ENCODE measurements at places on chromosomes 4 and X.
A peak's percentile ranks its signal among the peaks of the same experiment; 100 is the strongest.

GRCh38 chr4:91267543-91267942, 1036.2 kb upstream of the GRID2 start:
- no peak for DNase-seq

GRCh38 chr4:21097026-21097425, 396.8 kb downstream of the PACRGL start:
- DNase-seq, result no peak

DNA sequence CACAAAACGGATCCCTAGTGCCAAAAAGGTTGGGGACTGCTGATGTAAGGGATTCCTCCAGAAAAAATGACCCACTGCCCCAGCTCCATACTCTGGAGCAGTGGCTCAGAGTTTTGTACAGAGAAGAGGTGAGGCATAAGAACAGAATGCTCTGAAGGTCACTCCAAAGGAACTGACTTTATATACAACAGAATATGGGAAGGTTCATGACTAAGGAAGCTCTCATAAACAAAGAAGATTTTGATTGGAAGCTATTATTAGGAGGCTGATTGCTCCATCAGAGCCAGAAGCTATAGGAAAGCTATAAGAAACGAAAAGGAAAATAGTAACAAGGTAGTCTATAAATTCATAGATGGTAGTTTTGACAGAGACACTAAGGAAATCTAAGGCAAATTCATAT, 203.1 kb downstream of the SLC7A11 start:
- no peak for DNase-seq

DNA sequence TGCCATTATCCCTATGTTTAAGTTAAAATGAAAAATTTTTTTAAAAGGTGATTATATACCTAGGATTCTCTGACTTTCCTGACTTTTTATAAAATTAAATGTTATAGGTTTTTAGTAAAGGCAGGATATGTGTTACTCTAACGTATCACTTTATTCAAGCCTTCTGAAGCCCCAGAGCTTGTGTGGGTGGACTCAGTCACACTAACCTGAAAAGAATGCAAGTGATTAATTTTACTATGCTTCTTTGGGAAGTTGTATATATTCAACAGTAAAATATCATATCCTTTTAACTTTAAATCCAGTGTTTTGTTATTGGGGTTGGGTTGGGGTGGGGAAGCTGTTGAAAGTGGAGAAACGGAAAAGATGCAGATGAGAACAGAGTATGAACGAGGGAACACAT, 22.8 kb downstream of the PDLIM3 start:
- no peak for DNase-seq

DNA sequence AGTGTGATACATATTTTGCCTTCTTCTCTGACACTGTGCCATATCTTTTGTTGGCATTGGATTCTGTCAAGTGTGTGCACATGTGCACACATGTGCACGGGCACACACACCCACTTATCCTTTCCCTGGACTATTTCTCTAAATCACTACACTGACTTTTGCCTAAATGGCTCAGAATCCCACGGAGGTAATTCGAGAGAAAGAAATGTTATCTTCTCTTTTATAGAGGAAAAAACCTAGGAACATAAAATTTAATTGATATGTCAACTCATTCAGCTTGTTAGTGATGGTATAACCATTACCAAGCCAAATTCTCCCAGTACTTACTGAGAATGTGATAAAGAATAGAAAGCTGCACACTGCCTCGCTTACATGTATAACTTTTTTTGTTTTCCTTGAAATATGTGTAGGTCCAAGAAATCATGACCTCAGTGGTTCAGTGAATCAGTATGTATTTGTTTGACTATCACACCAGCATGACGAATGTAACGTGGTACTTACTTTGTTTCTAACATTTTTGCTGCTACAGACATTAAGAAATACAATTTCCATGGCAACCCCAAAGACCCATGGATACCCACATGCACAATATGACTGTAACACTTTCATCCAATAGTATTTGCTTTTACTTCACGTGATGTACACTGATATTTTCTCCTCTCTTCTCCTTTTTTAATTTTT, 163.0 kb downstream of the PCDH7 start:
- no peak for DNase-seq

- no peak for DNase-seq
These were observed 152.5 kb downstream of the PLS3 start for GRCh38 chrX:115713460-115713859.

DNA sequence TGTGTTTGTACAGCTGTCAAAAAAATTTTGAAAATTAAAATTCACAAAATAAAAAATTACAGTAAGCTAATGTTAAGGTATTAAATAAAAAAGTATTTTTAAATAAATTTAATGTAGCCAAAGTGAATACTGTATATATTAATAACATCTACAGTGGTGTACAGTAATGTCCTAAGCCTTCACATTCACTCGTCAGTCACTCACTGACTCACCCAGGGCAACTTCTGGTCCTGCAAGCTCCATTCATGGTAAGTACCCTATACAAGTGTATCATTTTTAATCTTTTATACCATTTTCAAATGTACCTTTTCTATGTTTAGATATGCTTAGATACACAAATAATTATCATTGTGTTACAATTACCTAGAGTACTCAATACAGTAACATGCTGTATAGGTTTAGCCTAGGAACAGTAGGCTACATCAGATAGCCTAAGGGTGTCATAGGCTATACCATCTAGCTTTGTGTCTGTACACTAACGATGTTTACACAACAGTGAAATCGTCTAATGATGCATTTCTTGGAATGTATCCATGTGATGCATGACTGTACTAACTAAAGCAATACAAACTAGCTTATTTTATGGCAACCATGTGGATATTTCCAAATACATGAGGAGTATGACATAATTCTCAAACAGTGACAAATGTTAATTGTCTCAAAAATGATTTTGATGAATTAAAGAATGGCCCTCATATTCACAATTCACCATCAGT, 13.7 kb downstream of the DDX60 start:
- peak; percentile 36 for DNase-seq

GRCh38 chrX:39850209-39850608, 247.5 kb downstream of the BCOR start:
- no peak for DNase-seq

DNA sequence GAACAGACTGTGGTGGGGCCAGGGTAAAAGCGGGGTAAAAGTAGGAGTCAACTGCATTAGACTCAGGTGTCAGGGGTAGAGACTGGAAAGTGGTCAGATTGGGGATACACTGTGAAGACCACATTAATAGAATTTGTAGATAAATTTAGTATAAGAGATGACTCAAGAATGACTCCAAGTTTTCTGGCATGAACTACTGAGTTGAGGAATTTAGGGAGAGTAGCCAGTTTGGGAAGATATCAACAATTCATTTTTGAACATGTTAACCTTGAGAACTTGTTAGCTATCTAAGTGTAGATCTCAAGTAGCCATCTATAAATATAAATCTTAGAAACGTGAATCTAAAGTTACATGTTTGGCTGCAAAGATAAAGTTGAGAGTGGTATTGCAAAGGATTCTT, 206.9 kb upstream of the HCCS start:
- no peak for DNase-seq

DNA sequence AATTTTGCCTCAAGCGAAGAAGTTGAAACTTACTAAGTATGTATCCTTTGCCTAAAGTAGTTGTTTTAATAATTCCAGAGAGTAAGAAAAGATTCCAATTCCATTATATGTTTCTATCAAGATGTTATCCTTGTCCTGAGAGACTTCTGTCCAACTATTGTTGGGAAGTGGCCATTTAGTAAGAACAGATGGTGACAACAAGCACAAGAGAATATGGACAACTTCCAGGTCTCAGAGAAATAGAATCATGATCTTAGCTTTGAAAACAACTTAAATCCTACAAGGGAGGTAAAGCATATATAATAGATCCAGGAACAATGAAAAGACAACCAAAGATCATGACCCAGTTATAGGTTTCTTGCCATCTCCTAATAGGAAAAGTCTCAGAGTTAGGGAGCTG, 486.6 kb upstream of the PCDH10 start:
- DNase-seq, result no peak

DNA sequence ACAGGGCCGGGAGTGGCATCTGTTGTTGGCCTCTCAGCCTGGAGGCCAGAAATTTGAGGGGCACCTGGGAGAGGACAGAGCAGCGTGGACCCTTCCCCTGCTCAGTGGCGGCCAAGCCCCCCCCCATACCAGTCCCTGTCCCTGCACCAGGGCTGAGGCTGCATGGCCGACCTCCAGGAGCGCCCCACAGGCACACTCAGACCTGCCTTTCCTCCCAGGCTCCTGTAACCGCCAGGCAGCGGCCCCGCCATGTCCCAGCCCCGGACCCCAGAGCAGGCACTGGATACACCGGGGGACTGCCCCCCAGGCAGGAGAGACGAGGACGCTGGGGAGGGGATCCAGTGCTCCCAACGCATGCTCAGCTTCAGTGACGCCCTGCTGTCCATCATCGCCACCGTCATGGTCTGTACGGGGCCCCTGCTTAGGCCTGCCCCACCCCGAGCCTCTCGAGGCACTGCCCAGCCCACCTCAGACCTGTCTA, 15.3 kb downstream of the TMEM175 start:
- no peak for DNase-seq

DNA sequence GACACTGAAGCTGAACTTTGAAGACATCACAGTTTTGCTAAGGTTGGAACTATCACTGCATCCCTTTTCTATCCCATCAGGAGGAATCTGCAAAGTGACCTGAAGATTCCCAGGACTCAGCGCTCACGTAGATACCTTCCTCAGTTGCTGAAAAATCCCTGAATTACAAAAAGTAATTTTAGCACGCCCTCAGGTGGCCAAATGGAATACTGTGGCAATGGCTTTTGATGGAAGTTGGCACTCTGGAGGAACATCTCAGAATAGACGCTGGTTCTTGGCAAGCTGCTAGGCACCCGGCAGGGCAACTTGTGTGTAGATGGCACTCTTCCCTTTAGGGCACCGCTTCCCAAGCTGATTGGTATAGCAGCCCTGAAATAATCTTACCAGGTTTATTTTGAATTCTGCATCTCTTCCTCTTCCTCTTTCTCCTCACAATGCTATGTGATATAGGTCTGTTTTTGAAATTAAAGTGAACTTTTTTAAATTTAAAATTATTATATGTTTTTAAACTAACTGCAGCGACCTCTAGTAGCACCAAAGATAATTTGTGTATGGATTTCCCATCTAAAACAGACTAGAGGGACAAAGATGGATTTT, 16.3 kb upstream of the ESX1 start:
- peak; percentile 27 for DNase-seq

GRCh38 chr4:2048831-2049230, 10.3 kb upstream of the NAT8L start:
- DNase-seq, result no peak

DNA sequence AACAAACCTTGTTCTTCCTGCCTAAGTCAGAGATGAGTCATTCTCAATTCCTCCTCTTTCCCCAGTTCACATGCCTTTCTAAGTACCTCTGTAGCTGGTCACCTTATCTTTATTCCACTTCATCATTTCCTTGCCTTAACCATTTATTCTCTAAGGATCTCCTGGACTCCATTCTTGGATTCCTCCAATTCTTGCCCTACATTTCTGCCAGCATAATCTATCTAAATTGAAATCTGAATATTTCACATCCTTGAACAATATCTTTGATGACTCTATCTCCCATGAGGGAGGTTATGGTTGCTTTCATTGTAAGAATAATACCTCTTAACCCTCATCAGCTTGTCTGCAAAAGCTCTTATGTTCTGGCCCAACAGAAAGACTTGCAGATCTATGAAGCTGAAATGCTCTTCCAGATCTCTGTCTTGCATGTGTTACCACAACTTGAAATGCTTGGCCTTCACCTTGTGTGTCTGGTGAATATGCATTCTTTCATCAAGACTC, 28.6 kb upstream of the PDE5A start:
- no peak for DNase-seq

DNA sequence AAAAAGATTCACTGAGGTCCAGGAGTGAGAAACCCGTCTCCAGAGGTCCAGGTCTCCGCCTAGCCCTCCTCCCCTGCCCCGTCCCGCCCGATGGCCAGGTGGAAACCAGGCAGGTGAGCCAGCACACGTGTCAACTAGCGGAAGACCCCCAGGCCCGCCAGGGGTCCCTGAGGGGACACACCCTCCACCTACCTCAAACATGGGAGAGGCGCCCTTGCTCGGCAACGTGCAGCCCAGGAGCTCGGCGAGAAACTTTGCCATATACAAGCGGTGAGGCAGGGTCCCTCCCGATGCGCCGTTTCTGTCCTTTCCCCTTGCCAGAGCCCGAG, 330.0 kb downstream of the HNRNPD start:
- DNase-seq, result no peak

DNA sequence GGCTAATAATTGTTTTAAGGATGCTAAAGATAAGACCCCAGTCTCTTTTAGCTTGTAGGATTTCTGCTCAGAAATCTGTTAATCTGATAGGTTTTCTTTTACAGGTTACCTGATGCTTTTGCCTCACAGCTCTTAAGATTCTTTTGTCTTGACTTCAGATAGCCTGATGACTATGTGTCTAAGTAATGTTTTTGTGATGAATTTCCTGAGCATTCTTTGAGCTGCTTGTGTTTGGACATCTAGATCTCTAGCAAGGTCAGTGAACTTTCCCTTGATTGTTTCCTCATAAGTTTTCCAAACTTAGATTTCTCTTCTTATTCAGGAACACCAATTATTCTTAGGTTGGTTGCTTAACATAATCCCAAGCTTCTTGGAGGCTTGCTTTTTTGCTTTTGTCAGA, 104.1 kb downstream of the ZNF518B start:
- DNase-seq, result no peak

DNA sequence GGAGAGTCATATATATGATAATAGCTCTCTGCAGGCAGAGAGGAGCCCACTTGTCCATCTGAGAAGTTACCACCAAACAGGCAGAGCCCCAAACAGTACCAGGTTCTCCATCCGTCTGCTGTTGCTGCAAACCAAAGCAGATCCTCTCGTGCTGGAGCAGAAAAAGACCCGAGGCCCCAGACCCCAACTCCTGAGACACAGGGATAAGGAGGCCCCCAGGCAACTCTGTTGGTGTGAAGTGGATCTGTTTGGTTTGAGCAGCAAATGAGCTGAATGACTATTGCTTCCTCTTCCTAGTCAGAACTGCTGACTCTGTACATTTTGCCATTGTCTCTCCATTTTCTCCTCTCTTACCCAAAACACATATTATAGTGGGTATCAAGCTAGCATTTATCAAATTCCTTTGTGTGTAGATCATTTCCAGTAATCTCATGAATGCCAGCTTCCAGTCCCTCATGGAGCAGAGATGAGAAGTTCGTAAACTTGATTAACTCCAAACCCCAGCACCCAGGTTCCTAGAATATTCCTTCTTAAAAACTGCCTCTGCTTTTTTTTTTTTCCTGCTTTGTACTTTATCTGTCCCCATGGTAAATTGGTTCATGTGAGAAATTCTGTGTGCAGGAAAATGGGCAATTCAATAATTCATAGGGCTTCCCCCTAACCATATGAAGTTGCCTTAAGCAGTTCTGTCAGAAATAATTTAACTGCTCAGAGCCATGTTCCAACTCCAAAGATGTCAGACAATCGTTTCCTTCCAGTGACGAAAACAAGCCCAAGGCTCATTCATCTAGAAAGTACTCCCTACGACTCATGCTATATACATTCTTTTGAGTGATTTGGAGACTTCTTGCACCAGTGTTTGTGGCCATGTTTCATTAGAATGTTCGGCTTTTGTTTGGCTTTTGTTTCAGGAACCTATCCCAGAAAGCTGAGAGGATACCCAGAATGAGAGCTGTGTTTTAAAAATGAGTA, 98.6 kb upstream of the ATXN3L start:
- no peak for DNase-seq

GRCh38 chr4:23114538-23114937, 421.8 kb downstream of the GBA3 start:
- DNase-seq, result no peak
